ENCODE measurements at places on chromosomes 7 and 10.

DNA sequence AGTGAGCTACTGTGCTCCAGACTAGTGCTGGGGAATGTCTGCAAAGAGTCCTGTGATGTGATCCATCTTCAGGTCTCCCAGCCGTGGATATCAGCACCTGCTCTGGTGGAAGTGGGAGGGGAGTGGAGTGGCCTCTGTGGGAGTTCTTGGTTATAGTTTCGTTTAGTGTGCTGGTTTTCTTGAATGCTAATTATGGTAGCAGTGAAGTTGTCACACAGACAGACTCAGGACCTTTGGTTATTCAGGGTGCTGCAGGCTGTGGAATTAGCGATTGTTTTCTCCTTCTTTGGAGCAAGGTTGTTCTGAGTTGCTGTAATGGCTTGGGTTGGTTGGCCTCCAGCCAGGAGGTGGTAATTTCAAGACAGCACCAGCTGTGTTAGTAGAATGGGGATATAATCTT lies 132.7 kb upstream of the HGF start:
- no peak for DNase-seq

DNA sequence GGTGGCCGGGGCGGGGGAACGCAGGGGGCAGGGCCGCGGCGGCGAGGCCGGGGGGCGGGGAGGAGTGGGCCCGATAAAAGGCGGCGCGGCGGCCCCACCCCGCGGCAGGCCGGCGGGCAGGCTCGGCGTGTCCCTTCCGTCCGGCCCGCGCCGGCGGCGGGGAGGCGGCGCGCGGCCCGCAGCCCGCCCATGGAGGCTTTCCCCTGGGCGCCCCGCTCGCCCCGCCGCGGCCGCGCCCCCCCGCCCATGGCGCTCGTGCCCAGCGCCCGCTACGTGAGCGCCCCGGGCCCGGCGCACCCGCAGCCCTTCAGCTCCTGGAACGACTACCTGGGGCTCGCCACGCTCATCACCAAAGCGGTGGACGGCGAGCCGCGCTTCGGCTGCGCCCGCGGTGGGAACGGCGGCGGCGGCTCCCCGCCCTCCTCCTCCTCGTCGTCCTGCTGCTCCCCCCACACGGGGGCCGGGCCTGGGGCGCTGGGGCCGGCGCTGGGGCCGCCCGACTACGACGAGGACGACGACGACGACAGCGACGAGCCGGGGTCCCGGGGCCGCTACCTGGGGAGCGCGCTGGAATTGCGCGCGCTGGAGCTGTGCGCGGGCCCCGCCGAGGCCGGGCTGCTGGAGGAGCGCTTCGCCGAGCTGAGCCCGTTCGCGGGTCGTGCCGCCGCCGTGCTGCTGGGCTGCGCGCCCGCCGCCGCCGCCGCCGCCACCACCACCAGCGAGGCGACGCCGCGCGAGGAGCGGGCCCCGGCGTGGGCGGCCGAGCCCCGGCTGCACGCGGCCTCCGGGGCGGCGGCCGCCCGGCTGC lies at the start of gene NANOS1:
Gene NANOS1 (plus strand): TSS at position 102 of the 808 bp plus-strand sequence. CDS start 88 bp downstream, at position 190.
- peak; percentile 76 for DNase-seq

GRCh38 chr10:57979491-57979890 lies 288.2 kb downstream of the IPMK start:
- no peak for DNase-seq

- DNase-seq: no peak
Measured at GRCh38 chr7:24967696-24968095, 12.3 kb downstream of the OSBPL3 start.

- peak; percentile 65 for DNase-seq
Measured at GRCh38 chr10:3213758-3214515, 41.4 kb upstream of the PITRM1 start.

GRCh38 chr10:79409038-79409725 lies 36.2 kb downstream of the ZCCHC24 start:
- DNase-seq: no peak

- no peak for DNase-seq
Measured at GRCh38 chr7:116955340-116955739, 2.0 kb downstream of the ST7 start.

DNA sequence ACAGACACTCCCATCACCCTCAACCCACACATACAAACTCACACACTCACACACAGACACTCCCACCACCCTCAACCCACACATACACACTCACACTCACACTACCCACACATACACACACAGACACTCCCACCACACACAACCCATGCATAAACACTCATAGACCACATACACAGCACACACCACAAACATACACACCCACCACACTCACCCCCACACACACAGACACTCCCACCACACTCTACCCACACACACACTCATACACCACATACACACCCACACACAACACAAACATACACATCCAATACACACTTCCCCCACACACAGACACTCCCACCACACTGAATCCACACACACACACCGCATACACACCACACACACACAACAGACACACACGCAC lies 521.2 kb downstream of the TCERG1L start:
- DNase-seq: no peak

DNA sequence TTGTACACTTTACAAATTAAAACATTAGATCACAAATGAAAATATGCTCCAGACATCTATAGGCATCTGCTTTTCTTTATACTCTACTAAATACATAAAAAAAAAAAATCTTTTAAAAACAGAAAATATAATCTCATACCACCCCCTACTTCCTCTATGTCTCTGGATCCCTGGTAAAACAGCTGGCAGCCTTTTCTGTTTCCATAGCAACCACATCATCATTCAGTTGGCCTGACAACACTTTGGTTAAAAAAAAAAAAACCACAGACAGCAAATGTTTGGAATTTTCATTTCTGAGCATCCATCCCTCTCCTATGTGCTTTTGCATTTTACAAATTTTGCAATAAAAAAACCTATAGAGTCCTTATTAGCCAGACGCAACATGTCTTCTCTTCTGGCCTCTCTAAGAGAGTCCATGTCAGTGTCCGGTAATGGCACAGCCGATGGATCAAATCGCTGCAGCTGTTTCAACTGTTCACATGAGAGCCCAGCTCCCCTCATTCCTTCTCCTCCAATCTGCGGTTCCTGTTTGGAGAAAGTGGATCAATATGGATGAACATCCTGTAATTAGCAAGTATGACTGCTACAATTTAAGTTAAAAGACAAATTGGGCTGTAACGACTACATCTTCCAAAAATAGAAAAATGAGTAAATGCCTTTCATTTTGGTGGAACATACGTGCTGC lies 105.6 kb downstream of the NSUN6 start:
- peak; percentile 11 for DNase-seq

GRCh38 chr7:87151729-87152111 lies 533 bp upstream of the DMTF1 start:
- no peak for DNase-seq

- DNase-seq: no peak
Measured at GRCh38 chr10:109875151-109875568, 48.2 kb downstream of the XPNPEP1 start.

- DNase-seq: no peak
Measured at GRCh38 chr10:78415111-78415510, 381.4 kb downstream of the RPS24 start.

DNA sequence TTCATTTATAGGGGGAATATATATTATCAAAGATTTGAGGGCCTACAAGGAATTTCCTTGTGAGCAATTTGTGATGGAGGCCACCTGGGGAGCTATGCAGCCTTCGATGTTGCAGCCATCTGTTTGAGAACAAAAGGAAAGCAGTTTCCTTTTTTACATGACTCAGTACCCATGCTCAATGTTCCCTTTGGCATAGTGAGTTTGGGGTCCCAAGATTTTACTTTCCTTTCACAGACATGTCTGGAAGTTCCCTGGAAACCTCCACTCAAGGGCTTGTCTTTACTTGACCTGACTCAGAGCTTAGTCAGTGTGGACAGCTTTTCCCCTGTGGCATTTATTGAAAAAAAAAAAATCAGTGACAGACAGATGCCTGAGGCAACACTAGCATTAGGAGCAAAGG lies 73.5 kb upstream of the VIPR2 start:
- no peak for DNase-seq

GRCh38 chr10:119408969-119409371 lies 133.5 kb downstream of the RGS10 start:
- DNase-seq: no peak

DNA sequence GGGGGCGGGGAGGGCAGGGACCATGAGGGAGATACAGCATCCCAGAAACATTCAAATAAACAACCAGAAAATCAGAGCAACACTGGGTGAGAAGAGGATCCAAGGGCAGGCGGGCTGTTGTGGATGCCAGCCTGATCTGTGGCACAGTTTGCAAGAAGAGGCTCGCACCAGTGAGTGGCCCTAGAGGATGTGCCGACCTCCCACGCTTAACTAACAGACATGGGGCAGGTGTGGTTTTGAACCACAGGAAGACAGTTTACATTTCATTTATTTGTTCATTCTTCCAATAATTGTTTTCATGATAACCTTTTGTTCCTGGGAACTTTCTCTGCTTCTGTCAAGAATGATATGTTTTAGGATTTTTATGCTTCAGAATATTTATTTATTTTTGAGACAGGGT lies 115.6 kb downstream of the ZNF248 start:
- DNase-seq: no peak

DNA sequence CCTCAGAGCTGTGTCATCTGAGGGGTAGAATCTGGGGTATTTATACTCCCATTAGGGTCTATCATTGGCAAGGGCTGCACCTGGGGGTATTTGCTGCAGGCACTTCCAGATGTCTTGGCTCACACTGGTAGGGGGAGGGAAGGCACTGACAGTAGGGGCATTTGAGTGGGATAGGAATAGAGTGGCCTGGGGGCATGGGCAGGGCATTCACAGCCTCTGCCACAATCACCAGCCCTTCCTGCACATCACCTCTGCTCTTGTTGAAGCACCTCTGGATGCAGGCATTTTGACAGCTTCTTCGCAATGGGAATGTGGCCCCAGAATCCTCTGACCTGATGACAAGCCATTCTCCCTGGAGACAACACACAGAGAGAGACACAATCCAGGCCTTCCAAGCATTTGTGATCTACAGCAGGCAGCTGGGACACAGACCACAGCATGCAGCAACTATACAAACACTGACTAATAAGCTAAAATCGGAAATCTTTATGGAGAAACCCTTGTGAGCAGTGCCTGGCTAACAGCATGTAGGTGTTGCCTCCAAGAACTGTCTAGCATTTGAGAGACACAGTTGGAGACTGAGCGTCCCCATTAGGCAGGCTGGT lies 178.5 kb downstream of the KCNMA1 start:
- DNase-seq: peak; percentile 29

- no peak for DNase-seq
Measured at GRCh38 chr10:92846854-92847201, 1.5 kb upstream of the EXOC6 start.

GRCh38 chr10:11610826-11611247 lies 613 bp downstream of the USP6NL start:
- peak; percentile 34 for DNase-seq

GRCh38 chr7:154744256-154744860 lies 258.6 kb downstream of the PAXIP1 start:
- DNase-seq: peak; percentile 34

DNA sequence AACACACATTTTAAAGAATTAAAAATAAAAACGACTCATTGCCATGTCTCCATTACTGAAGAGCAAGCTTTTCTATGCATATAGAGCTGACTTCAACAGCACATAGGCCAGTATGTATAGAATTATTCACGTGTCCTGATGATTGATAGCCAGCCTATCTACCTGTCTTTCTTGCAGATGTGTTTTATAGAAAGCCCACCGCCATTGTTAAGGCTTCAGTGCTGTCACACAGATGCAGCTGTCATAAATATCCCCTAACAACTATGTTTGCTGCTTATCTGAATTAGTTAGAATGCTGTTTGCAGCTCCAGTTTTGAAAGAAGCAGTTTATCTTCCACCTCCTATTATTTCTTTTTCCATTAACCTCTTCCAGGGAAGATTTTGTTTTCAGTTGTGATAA lies 235.9 kb downstream of the SLC25A13 start:
- no peak for DNase-seq

GRCh38 chr10:116371737-116372136 lies 47.5 kb downstream of the CCDC172 start:
- DNase-seq: no peak

DNA sequence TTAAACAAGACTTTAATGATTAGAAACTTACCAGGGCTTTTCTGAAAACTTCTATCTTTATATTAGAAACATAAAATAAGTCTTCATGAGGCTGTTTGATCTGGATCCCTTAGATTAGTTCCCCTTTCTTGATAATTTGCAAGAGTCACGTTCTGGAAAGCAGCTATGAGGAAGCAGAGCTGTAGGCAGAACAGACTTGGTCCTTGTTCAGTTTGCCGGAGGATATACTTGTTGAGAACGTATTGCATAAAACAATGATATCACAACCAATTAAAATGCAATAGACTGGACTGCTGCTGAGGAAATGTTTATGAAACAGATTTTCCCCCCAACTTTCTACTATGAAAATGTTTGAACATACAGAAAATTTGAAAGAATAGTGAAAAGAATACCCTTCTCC lies 2.8 kb downstream of the SAMD9L start:
- DNase-seq: no peak

GRCh38 chr10:7483848-7484247 lies 73.0 kb upstream of the SFMBT2 start:
- no peak for DNase-seq

DNA sequence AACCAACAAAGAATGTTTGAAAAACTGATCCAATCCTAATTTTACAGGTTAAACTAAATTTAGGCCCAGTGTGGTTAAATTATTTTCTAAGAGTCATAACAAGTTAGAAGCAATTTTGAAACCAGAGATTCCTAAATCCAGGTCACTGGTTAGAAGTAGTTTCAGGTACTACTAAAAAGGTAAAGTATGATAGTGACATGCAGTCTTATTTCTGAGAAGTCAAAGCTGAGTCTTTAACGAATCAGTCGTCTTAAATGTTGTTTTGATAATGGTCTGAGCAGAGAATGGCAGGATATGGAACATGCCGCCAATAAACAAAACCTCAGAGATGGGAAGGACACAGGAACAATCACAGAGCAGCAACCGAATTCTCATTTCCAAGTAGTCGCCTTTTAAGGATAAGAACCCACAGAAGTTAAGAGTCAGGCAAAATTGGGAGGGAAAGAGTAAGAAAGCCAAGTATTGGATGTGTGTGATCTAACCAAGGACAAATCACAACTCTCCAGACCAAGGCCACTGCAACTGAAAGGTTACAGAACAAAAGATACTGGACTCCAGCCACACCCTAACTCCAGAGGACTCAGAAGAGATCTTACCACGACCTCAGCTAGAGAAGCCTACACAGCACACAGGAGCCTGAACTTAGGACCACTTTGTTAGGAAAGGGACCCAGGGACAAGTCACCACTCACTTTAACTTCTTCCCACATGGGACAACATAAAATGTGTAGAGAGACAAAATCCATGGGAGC lies 19.7 kb downstream of the TMEM243 start:
- DNase-seq: no peak

- peak; percentile 77 for DNase-seq
Measured at GRCh38 chr7:46229409-46229808, 308.3 kb upstream of the IGFBP3 start.

DNA sequence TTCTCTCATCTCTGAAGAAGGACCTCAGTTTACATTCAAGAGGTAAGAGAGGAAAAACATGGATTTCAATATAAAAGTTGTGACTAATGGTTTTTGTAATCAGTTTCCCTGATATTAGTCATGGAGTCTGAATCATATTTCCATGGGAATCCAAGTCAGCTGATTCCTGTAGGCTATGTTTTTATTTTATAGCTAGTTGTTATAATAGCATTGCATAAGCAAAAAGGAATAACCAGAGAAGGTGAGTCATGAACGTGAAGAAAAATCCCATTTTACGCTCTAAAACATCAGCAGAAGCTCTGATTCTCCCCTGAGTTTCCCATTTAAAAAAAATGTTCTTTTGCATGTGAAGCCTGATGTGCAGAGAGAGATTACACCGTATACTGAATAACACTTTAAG lies 299.3 kb downstream of the SFMBT2 start:
- no peak for DNase-seq

GRCh38 chr7:150778738-150779301 lies 21.3 kb downstream of the TMEM176B start:
- peak; percentile 71 for DNase-seq

- peak; percentile 25 for DNase-seq
Measured at GRCh38 chr7:23938937-23939552, 229.0 kb downstream of the STK31 start.
